ENCODE measurements at places on chromosomes 12 and 14.

DNA sequence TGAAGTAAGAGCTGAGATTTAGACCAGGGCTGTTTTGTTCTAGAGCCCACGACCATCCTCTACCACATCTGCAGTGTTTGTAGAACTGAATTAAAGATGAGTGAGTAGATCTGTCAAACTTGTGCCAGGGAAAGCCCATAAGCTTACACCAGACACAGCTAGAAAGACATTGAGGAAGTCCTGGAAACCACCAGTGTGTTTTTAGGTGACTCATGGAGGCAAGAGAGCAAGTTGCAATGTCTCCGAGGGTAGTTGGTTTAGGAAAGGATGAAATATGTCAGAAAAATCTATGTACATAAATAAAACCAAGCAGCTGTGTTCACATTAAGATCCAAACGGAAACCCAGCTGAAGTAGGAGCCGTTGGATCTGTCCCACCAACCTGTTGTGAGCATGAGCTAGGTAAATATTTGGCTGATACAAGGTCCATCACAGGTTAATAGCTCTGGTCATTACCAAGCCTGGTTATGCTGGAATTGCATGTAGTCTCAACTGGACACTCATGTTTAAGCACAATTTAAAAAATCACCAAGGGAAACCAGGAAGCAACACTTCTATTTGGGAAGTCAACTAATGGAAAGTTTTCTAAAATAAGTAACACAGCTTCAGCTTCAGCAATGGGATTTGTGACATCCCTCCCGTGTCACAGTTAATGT lies 49.9 kb upstream of the PLEKHG3 start:
- no peak for DNase-seq
- peak overlapping the region; percentile 32 for H3K27ac ChIP-seq
- H3K4me3 ChIP-seq: no peak overlapping the region
- no peaks in the 10 kb centered on the region for H3K27me3 ChIP-seq

GRCh38 chr12:54337280-54337842 lies 12.4 kb downstream of the COPZ1 start:
- peak overlapping the region; percentile 1 for H3K27ac ChIP-seq
- H3K4me1 ChIP-seq: peaks cover 49% of the 10 kb centered on the region
- no peaks in the 10 kb centered on the region for H3K27me3 ChIP-seq
- H3K4me3 ChIP-seq: no peak overlapping the region
- H3K36me3 ChIP-seq: no peaks in the 10 kb centered on the region

DNA sequence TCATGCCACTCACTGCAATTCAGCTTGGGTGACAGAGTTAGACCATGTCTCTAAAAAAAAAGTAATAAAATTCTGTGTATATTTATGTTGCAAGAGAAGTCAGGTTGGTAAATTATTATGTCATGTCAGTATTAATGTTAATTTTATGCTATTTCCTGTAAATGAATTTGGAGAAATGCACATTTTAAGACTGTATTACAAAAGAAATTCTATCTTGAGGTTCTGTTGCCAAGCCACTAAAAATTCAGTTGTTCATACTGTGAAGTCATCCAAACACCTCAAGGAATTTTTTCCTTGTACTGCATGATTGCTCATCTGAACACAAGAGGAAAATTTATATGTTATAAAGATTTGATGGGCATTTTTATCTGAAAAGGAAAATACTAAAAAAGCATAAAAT lies 23.3 kb upstream of the HMGA2 start:
- H3K4me3 ChIP-seq: no peak overlapping the region
- H3K4me1 ChIP-seq: no peaks in the 10 kb centered on the region
- no peak overlapping the region for H3K27ac ChIP-seq
- DNase-seq: no peak
- no peaks in the 10 kb centered on the region for H3K27me3 ChIP-seq

DNA sequence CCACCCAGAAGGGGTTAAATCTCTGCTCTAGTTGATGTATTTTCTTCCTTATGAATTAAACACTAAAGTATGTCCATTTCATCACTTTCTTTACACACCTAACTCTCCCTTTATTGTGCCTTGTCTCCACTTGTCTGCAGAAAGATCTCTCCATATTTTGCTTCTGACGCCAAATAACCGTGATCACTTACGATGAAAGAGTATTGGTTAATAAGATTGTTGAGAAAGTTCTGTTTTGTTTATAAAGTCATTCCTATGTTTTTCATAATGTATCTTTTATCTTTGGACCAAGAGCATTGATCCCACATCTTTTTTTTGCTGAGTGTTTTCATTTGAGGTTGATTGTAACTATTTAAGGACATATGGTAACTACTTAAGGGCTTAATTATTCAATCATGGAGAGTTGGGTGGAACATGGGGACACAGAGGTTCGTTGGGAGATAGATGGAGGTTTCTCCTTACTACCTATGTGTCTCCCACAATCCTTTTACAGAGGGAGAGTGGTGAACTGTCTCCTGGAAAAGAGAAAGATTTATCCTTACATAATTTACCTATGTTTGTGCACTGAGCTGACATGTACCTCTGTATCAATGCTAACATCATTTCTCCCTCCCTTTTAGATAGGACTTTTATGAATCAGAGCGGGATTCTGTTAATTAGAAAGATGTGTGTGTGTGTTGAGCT lies 120.7 kb upstream of the SLC38A2 start:
- no peaks in the 10 kb centered on the region for H3K27me3 ChIP-seq
- no peak for DNase-seq
- H3K4me1 ChIP-seq: peaks cover 39% of the 10 kb centered on the region
- H3K27ac ChIP-seq: peak overlapping the region; percentile 29
- no peaks in the 10 kb centered on the region for H3K36me3 ChIP-seq

GRCh38 chr12:131828671-131829355 lies 620 bp downstream of the MMP17 start:
- peaks cover 75% of the 10 kb centered on the region for H3K4me1 ChIP-seq
- H3K36me3 ChIP-seq: no peaks in the 10 kb centered on the region
- H3K27ac ChIP-seq: peak overlapping the region; percentile 18
- peak overlapping the region; percentile 42 for H3K4me3 ChIP-seq

GRCh38 chr14:21902561-21903181 lies 229.1 kb upstream of the OR4E1 start:
- no peak for DNase-seq
- H3K4me1 ChIP-seq: no peaks in the 10 kb centered on the region
- no peaks in the 10 kb centered on the region for H3K27me3 ChIP-seq
- no peak overlapping the region for H3K4me3 ChIP-seq

- no peaks in the 10 kb centered on the region for H3K27me3 ChIP-seq
- no peaks in the 10 kb centered on the region for H3K36me3 ChIP-seq
- H3K4me1 ChIP-seq: no peaks in the 10 kb centered on the region
- no peak overlapping the region for H3K27ac ChIP-seq
- DNase-seq: no peak
These were observed 100.4 kb upstream of the FGD4 start for GRCh38 chr12:32298917-32299316.

DNA sequence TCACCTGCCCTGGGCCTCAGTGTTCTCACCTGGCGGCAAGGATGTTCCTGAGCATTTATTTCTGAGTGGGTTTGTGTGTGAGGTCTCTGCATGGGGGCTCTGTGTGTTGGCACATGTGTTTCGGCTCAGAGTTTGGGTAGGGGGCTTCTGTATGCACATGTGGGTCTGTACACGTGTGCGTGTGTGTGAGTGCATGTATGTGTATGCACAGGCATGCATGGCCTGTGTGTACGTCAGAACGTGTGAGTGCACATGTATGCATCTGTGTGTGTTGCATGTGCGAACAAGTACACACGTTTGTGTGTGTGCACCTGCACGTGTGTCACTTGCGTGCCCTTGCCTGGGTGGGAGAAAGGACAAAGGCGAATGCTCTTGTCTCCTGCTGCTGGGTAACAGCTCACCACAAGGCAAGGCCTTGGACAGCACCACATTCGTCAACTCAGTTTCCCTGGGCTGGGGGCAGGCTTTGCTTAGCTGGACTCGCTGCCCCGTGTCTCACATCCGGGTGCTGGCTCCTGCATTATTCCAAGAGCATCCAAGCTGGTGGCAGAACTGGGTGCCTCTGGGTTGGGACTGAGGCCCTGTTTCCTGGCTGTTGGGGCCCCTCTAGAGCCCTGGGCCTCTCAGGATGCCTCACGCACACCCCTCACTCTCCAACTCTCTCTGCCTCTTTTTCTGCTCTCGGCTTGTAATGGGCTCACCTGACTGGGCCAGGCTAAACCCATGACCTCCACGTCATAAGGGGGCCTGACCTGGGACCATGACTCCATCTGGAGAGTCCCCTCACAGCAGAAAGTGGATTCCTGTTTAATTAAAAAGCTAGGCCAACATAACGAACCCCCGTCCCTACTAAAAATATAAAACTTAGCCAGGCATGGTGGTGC lies 153.6 kb upstream of the C14orf180 start:
- no peak overlapping the region for H3K4me3 ChIP-seq
- no peak overlapping the region for H3K27ac ChIP-seq

DNA sequence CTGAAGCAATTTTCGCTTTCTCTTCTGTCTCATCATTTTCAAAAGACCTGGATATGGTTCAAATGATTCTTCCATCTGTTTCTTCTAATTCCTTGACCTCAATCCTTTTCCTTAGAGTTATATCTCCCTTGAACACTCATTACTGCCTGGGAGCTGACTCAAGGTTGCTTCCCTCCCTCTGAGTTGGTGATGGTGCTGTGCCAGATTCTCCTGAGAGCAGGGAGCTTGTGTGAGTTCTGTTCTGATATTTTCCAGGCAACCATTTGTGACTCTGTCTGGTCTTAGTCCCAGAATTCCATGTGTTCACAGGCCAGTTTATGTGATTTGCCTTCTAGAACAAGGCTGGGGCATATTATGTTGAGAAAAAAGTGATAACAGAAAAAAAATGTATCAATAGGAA lies 505.1 kb upstream of the SYT1 start:
- no peak for DNase-seq
- no peak overlapping the region for H3K27ac ChIP-seq
- H3K36me3 ChIP-seq: no peaks in the 10 kb centered on the region
- H3K27me3 ChIP-seq: no peaks in the 10 kb centered on the region
- H3K4me3 ChIP-seq: no peak overlapping the region

DNA sequence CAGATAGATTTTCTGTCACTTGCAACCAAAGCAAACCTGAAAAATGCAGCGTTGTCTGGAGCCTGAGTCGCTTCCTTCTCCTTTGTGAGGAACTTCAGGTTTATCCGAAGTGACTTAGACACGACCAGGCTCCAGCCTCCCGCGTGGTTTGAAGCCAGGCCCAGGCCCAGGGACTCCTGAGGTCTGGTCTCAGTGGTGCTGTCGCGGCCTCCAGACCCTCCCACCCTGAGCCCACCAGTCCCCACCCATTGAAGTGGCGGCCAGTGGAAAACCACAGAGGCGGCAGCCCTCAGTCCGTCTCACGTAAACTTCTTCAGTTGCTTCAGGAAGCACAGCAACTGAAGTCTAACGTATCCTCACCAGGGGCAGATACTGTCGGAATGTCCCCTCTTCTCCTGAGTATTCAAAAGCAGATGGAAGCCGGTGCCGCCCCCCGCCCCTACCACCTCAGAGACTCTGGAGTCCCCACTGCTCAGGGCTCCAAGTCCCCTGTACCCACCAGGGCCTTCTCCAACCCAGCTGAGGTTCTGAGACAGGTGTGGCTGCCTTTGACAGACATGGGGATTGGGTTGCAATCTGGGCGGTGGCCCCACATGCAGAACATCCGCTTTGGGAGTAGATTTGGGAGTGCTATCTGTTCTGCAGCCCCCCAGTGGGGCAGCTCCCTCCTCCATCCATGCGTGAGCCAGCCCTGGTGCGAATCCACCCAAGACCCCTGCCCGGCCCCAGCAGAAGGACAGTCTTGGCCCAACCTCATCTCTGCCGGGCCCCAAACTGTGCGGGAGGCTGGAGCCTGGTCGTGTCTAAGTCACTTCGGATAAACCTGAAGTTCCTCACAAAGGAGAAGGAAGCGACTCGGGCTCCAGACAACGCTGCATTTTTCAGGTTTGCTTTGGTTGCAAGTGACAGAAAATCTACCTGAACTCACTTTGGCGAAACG lies 26.6 kb upstream of the GALNT9 start:
- no peak overlapping the region for H3K4me3 ChIP-seq
- H3K27ac ChIP-seq: no peak overlapping the region
- DNase-seq: no peak
- H3K36me3 ChIP-seq: no peaks in the 10 kb centered on the region
- no peaks in the 10 kb centered on the region for H3K27me3 ChIP-seq

GRCh38 chr12:66708704-66709456 lies 30.0 kb upstream of the GRIP1 start:
- H3K27ac ChIP-seq: no peak overlapping the region
- no peak for DNase-seq
- H3K36me3 ChIP-seq: no peaks in the 10 kb centered on the region
- H3K27me3 ChIP-seq: no peaks in the 10 kb centered on the region

GRCh38 chr12:128959901-128960300 lies 106.6 kb downstream of the GLT1D1 start:
- peaks cover 13% of the 10 kb centered on the region for H3K27me3 ChIP-seq
- H3K4me1 ChIP-seq: no peaks in the 10 kb centered on the region
- no peak overlapping the region for H3K27ac ChIP-seq
- no peak overlapping the region for H3K4me3 ChIP-seq
- DNase-seq: no peak

DNA sequence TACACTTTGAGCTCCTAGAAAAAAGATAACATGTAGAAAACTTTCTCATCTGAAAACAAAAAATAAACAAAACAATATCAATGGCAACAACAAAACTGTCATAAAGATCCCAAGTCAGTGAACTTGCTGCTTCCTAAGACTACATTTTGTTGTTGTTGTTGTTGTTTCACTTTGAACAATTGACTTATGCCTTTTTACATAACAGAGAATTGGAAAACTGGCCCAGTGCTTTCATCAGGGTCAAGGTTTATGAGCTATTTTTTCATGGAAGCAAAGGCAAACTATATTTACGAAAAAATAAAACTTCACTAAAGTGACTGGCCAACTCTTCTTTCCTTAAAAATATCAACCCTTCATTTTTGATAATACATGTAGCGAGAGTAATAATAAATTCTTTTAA lies 6.3 kb downstream of the DCN start:
- H3K4me3 ChIP-seq: peak overlapping the region; percentile 44
- no peak for DNase-seq
- peaks cover 21% of the 10 kb centered on the region for H3K4me1 ChIP-seq
- H3K36me3 ChIP-seq: no peaks in the 10 kb centered on the region

GRCh38 chr12:1583421-1584078 lies 10.8 kb downstream of the FBXL14 start:
- no peak overlapping the region for H3K4me3 ChIP-seq
- peaks cover 7% of the 10 kb centered on the region for H3K4me1 ChIP-seq
- DNase-seq: no peak

GRCh38 chr12:113186666-113187325 lies 1.3 kb downstream of the RITA1 start:
- no peak overlapping the region for H3K4me3 ChIP-seq
- H3K27me3 ChIP-seq: no peaks in the 10 kb centered on the region
- H3K27ac ChIP-seq: peak overlapping the region; percentile 17
- peaks cover 17% of the 10 kb centered on the region for H3K4me1 ChIP-seq
- DNase-seq: no peak
